ENCODE measurements at places on chromosomes 16 and 17. TPM values are rescaled to one million over a fixed set of nuclear protein-coding genes. Genes with fewer than 3 reads are reported as not detected.

Gene KCNH6
- 0.22 TPM for total RNA-seq

Gene HS3ST4
- total RNA-seq = 4.2 TPM

Gene PRSS53
- total RNA-seq = 2.0 TPM

Gene ADGRG1
- 40.9 TPM for total RNA-seq

Gene CASKIN1
- 29.4 TPM for total RNA-seq

Gene CPHXL2
- not detected for total RNA-seq

Gene IGF2BP1
- 1.4 TPM for total RNA-seq

Gene CCL15
- not detected for total RNA-seq

Gene ALOXE3
- total RNA-seq = 0.50 TPM

Gene ARHGAP23
- 49.0 TPM for total RNA-seq

Gene FGF11
- 11.2 TPM for total RNA-seq

Gene LPO
- 0.17 TPM for total RNA-seq

Gene CTRB1
- not detected for total RNA-seq

Gene FLOT2
- 34.9 TPM for total RNA-seq

Gene TAC4
- not detected for total RNA-seq

Gene KRT13
- total RNA-seq = 0.30 TPM

Gene RILP
- total RNA-seq = 14.7 TPM

Gene SDR42E2
- total RNA-seq = 0.17 TPM

Gene TSNAXIP1
- 11.7 TPM for total RNA-seq

Gene KRTAP4-3
- total RNA-seq = not detected

Gene ZSCAN10
- not detected for total RNA-seq

Gene SEZ6L2
- total RNA-seq = 66.3 TPM

Gene KRTAP4-4
- not detected for total RNA-seq

Gene VPS4A
- 30.4 TPM for total RNA-seq

Gene COL1A1
- 2,315 TPM for total RNA-seq

Gene TBX2
- 4.0 TPM for total RNA-seq

Gene PERCC1
- total RNA-seq = not detected

Gene KAT7
- 54.9 TPM for total RNA-seq

Gene GABARAPL2
- 208 TPM for total RNA-seq

Gene CPHXL
- total RNA-seq = not detected

Gene VKORC1
- total RNA-seq = 60.0 TPM

Measured in spinal cord (tissue), 10 donors.